ENCODE measurements at places on chromosomes 11 and 22.
A peak's percentile ranks its signal among the peaks of the same experiment; 100 is the strongest.

DNA sequence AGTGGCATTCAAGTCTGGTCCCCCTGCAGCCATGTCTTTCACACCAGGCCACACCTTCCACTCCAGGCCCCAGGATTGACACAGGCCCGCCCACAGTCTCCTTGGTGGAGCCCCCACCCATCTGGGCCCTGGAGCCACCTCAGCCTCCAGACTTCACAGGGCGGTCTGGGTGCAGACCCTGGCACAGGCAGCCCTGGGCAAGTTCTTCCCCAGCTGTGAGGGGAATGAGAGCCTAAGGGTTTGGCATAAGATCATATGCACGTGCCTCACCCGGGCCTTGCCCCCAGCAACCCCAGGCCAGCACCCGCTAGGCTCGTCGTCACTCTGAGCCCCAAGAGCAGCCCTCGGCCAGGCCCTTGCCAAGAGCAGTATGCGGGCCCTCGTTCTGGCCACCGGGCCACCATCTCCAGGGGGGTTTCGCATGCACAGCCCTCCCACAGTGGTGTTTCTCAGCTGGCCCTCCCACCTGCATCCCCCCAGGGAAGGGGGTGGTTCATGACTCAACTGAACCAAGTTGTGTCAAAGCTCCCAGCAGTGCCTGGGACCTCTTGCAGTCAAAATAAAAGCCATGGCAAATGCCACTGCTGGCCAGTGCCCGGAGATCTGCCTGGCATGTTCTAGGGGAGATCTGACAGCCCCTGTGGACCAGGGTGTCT is 70.4 kb upstream of the KCNQ1OT1 start:
- DNase-seq = no peak

GRCh38 chr11:28439403-28439802 is 331.2 kb downstream of the METTL15 start:
- DNase-seq = no peak

DNA sequence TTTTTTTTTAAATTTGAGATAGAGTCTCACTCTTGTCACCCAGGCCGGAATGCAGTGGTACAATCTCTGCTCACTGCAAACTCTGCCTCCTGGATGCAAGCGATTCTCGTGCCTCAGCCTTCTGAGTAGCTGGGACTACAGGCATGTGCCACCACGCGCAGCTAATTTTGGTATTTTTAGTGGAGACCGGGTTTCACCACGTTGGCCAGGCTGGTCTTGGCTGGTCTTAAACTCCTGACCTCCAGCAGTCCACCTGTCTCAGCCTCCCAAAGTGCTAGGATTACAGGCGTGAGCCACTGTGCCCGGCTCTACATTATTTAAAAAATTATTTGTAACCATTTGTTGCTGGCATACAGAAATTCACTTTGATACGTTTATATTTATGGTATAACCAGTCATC is 18.6 kb downstream of the EP300 start:
- no peak for DNase-seq

GRCh38 chr11:122524898-122525297 is 130.6 kb upstream of the UBASH3B start:
- DNase-seq = no peak

- DNase-seq = no peak
Observed at GRCh38 chr11:95577716-95578460, 211.7 kb downstream of the FAM76B start.

- DNase-seq = peak; percentile 50
Observed at GRCh38 chr22:20128902-20129746, 2.5 kb upstream of the ZDHHC8 start.

DNA sequence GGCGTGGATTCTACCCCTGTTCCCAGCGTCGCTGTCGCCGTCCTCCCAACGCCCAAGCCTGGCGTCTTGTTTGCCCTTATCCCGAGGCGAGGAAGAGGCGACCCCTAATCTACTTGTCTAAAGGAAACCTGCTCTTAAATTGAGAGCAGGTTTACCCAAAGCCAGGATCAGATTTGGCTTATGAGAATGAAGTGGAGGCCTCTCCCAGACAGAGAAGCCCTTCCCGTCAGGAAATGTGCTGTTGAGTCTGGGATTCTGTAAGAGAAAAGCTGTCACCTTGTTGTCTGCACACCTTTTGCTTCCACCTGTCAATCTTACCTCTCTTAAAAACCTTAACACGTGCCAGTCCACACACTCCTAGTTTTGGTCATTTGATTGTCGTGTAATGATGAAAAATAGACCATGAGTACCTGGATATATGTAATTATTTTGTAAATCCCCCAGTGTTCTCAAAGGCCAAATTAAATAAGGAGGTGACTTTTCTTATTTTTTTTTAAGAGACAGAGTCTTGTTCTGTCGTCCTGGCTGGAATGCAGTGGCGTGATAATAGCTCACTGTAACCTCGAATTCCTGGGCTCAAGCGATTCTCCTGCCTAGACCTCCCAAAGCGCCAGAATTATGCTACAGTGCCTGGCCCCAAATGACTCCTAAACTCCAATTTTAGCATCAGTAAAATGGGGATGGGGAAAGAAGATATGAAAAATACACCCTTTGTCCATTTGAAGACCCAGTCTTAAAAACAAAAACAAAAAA is 627 bp downstream of the GTF2H1 start:
- DNase-seq = no peak

DNA sequence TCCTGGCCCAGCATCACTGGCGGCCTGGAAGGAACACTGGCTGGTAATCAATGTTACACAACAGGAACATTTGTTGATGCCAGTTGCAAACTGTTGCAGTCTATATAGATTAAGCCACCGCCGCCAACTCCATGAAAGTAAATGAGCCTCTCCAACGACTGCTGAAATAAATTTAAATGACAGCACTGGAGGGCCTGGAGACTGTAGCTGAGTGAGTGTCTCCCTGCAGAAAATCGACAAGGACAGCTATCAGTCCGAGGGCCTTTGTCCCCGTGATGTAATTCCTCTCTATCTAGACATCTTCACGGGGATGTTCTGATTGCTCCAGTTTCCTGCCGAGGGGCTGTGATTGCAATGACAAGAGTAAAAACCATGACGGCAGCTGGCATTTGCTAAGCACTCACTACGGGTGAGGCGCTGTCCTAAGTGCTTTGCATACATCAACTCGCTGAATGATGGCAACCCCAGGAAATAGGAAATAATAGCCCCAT is 120.4 kb downstream of the SEZ6L start:
- DNase-seq = no peak

Measured in activated CD4-positive, alpha-beta T cell treated with anti-CD3 and anti-CD28 coated beads for 4 hours (primary cell).